ENCODE measurements at places on chromosomes 3 and 15. TPM values are rescaled to one million over a fixed set of nuclear protein-coding genes. Genes with fewer than 3 reads are reported as not detected.

Gene C2CD4B
- total RNA-seq, result not detected

Gene P3H2
- total RNA-seq, result 44.6 TPM

Gene CPN2
- not detected for total RNA-seq

Gene DOCK3
- total RNA-seq, result 0.50 TPM

Data from A549 treated with CpdA at 1 μM for 4 hours (cell line).